NCI-H2029 treated with DMSO at 0.1 percent for 48 hours (cell line): ENCODE measurements at places on chromosomes 1 and 21.

DNA sequence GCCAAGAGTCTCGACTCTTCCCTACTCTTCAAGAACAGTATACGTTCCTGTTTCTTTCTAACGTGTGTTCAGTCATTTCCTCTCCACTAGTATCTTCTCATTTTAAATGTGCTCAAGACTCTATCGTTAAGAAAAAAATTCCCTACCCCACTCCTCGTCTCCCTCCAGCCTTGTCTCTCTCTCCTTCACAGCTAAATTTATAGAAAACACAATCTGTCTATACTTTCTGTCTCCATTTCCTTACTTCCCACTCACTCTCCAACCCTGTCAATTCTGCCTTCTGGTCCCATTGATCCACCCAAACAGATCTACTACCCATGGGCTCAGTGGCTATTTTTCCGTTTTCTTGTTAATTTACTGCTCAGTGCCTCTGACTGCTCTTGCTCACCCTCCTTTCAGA, 75.3 kb downstream of the CSMD2 start:
- DNase-seq: no peak

DNA sequence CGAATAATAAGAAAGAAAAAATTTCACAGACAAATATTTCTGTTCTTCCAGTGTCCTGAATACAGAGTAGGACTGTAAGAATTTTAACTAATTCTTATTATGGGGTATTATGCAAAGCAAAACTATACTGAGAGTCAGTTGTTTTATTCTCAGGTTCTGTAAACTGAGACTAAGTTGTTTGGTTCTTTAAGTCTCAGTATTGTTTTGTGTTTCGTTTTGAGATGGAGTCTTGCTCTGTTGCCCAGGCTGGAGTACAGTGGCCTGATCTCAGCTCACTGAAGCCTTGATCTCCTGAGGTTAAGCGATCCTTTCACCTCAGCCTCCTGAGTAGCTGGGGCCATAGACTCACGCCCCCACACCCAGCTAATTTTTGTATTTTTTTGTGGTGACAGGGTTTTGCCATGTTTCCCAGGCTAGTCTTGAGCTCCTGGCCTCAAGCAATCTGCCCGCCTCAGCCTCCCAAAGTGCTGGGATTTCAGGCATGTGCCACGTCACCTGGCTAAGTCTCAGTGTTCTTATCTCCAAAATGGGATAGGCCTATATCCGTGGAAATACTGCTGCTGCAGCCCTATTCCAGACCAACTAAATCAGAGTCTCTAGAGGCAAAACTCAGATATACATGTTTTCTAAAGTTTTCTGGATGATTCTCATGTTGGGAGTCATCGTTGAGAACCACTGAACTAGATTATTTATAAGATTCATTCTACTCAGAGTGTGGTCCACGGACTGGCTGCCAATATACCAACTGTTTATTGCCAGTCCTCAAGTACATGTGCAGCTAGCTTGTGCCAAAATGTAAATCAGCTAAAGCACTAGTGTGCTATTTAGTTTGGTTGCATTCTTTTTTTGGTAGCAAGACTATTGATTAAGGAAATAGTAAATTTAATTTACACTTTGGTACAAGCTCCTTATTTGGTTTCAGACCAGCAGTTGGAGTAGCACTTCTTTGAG, 116.6 kb downstream of the HS2ST1 start:
- DNase-seq: no peak

DNA sequence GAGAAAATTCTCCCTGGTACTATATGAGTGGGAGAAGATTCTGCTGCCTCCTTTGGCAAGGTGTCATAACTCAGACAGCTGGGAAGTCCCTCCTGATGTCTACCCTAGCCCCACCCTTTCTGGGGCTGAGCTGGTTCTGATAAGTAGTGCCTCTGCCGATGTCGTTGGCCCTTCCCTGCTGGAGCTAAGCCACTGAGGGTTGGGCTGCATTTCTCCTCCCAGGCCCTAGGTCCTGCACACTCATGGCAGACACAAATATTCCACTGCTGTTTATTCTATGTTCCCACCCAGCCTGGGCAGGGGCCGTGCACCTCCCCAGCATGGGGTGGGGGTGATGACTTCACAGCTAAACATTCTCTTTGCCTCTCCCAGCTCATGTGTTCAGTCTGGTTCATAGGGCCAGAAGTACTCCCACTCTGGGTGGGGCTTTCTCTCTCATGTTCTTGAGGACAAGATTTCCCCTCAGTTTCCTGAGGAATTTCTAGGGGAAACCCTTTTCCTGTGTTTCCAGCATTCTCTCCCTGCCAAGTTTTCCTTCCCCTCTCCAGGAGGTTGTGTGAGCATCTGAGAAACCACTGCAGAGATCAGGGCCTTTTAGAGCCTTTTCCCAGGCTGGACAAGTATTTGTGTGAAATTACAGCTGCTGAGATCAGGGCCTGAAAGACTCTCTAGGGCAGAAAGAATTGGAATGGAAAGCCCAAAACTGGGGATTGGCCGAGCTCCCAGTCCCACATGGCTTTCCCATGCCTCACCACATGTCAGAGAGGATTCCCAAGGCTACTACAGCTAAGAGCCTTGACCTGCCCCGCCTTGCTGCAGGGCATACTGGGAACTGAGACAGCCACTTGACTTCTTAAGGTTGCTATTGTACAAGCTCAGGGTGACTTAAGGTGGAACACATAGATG, 66.2 kb downstream of the ATP2B4 start:
- no peak for DNase-seq

GRCh38 chr1:240212556-240212955, 120.9 kb downstream of the FMN2 start:
- no peak for DNase-seq

GRCh38 chr1:7784492-7785071, 491 bp downstream of the PER3 start:
- no peak for DNase-seq

GRCh38 chr1:226001963-226002666, 3.0 kb upstream of the SDE2 start:
- DNase-seq: peak; percentile 94

DNA sequence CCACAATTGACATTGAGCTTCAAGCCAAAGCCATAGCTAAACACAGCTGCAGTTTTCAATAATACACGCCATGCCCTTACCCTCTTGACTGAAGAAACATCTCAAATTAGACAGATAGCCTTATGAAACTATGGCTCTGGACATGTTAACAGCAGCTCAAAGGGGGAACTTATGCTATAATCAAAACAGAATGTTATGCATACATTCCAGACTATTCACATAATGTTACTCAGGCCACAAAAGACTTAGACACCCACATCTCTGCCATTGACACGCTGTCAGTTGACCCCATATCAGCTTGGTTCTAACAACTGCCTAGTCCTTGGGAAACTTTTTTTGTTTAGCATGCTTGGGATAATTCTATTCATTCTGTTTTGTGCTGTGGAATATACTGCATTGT, 2.3 kb upstream of the NENF start:
- no peak for DNase-seq

GRCh38 chr1:234897754-234898454, 230.7 kb downstream of the TOMM20 start:
- DNase-seq: peak; percentile 64

GRCh38 chr21:32320726-32321125, 22.1 kb downstream of the MRAP start:
- DNase-seq: no peak

DNA sequence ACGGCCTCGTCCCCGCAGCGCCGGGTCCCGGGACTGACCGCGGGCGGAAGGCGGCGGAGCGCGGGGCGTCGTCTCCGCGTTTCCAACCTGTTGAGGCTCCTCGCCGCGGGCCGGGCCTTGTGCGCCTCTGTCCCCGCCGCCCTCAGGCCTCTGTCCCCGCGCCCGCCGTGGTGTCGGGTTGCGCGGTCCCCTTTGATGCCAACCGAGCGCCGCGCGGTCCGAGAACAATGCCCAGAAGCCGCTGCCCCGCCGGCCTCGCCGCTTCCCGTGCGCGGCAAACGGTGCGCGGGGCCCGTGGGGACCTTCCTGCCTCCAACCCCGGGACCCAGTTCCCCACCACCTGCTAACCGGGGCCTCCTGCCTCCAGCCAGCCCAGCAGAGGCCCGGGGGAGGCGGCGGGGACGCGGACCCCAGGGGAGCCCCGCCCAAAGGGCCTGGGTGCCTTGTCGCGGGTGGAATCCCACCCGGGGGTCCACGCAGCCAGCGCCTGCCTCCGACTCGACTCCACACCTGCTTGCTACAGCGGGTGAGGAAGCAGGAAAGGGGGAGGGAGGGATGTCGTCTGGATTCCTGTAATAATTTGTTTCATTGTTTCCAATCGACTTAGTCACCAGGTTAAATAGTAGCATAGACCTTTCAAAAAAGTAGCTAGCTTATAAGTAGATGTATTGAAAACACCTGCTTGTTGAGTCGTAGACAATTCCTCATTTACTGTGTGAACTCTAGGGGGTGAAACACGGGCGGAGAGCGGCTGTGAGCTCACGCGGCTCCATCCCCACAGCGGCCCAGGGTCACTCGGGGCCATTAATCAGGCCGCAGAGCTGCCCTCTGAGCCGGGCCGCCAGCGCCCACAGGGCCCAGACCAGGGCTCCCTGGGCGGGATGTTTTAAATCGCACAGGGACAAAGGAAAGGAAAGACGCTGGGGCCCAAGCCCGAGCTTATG, 1.1 kb downstream of the COL18A1 start:
- DNase-seq: no peak

DNA sequence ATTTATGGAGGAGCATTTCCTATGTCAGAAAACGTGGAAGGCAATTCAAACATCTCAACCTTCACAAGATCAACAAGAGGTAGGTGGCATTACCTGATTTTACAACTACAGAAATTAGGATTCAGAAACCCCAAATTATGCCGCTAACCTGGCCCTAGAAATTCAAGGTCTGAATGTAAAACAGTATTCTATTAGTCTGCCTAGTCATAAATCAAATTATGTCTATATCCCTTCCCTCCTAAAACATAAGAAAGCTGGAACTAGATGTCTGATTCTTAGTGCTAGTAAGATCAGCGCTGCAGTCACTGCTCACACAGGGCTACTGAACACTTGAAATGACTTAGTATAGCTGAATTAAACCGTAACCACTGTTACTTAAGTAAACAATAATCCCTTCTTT, 1.4 kb downstream of the TOMM20 start:
- DNase-seq: no peak

GRCh38 chr1:193592317-193592716, 405.9 kb upstream of the B3GALT2 start:
- DNase-seq: no peak

- no peak for DNase-seq
These were observed 1.3 kb downstream of the KDM5B start for GRCh38 chr1:202806845-202807450.

GRCh38 chr1:31723828-31724359, 20.1 kb upstream of the COL16A1 start:
- DNase-seq: no peak

DNA sequence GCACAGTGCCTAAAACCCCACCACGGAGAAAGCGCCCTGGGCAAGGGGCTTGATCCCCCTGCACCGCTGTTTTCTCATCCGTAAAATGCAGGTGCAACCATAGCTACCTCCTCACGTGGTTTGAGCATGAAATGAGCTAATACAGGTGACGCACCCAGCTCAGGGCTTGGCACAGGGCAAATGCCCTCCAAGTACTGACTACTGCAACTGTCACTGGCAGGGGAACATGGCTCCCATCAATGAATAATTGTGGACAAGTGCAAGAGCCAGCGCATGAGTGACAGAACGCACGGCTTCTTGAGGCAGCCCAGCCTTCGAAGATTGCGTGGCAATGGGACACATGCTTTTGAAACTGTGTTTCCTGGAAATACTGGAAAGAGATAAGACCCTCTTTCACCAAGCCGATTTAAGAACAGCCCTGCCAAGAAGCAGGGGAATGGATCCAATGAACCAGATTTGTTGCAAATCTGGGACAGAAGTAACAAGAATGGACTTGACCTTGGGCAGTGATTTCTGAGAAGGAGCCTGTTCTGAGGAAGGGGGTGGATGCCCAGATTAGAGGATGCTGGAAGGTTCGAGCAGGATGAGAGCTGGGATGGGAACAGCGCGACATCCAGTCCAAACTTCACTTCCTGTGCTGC, 92.8 kb upstream of the IFFO2 start:
- DNase-seq: no peak

DNA sequence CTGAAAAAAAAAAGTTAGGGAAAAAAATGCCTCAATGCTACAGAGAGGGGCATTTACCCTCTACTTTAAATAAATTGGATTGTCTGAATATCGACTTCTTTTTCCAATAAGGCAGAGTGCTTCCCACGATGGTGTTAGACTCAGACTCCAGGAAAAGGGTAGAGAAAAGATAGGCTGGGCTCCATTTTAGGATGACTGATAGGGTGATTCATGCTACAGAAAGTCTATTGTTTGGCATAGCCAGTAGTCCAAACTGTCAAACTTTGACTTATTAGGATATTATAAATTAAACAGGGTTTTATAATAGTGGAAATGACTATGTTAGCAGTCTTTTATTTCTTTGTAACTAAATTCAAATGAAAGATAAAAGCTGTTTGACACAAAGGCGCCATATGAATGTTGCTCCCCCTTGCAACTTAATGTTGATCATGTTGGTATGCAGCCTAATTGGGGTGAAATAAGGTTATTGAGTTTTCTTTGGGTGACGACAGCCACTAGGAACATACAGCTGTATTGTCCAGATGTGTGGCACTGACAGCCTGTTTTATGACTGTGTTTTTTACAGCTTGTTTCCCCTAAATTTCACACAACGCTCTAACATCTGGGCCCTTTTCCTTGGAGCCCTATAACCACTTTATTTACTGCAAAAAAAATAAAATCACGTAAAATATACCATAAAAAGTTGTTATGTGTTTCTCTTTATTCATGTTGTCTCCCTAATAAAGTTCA, 69.3 kb downstream of the SPAG17 start:
- no peak for DNase-seq

- DNase-seq: no peak
These were observed 24.7 kb downstream of the QSOX1 start for GRCh38 chr1:180179162-180179957.
